LHCN-M2 (cell line): ENCODE measurements at places on chromosomes 4 and X. TPM values are rescaled to one million over a fixed set of nuclear protein-coding genes. Genes with fewer than 3 reads are reported as not detected.

DNA sequence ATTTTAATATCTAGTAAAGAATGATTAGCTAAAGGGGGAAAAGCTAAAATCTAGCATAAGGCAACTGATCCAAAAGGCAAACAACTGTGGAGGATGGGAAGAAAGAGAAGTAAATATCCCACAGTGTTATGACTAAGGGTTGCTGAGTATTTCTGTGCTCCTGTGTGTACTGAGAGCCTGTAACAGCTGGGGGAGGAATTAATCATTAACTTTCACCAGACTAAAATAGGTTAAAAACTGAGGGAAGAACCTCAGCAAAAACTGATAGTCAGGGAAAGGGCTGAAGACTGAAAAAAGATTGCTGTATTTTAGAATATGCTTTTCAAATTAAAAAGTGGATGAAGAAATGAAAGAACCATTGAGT lies 365.9 kb downstream of the CXXC4 start:
- no peak for DNase-seq

GPRIN3 gene
- total RNA-seq, result 0.06 TPM in 1 of 2 replicates, not detected in the other

DNA sequence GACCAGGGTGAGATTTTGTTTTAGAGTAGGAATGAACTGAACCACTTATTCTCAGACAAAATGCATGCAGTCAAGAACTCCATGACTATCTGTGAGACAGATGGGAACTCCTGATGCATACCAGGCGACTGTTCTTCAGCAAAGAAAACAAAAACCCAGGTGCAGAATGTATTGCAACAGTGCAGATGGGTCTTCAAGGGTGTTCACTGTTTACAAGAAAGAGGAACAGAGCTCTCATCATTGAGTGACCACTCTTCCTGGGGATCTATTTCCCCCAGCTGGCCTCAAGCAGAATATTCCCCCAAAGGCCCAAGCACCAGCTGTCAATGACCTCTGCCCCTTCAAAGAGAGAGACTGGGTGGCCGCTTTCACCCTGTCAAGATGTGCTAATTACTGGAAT lies 39.7 kb upstream of the BMP3 start:
- DNase-seq, result no peak

DNA sequence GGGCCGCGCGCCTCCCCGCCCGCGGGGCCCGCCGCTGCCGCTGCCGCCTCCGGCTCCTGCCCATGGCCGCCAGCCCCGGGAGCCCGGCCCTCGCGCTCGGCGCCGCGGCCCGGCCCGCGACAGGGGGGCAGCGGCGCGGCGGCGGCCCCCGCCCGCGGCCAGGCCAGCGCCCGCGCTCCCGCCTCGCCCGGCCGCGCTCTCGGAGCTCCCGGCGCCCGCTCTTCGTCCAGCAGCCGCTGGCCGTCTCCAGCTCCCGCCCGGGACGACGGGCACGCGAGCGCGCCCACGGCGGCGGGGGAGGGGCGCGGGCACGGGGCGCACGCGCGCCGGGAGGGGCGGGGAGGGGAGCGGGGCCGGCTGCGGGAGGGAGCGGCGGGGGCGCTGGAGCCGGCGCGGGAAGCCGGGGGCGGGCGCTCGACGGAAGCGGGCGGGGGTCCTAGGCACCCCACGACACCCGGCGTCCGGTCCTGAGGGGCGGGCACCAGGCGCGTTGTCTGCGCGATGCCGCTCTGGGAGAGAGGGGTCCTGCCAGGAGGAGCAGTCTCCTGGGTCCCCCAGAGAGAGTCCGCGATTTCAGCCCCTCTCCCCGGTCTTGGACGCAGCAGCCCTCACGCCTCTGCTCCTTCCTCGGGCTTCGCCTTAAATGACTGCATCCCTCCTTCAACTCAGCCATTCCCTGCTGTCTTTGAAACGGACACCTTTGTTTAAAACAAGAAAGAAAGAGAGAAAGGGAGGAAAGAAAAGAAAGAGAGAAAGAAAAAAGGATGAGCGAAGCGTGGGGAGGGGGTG lies 490 bp upstream of the PDZD4 start:
- no peak for DNase-seq

SLC26A1 gene
- not detected in 2 replicates for total RNA-seq

DNA sequence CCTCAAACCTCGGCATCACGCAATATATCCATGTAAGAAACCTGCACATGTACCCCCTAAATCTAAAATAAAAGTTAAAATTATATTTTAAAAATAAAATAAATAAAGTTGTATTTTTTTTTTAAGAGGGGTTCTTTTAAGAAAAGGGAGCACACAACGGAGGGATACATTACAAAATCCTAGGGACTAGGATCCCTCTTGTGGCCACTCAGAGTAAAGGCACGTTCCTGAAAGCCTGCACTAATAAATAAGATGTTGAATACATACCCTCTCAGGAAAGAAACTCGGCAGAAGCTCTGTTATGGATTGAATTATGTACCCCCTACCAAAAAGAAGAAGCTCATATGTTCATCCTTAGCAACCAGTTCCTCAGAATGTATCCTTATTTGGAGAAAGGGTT lies 50.9 kb upstream of the PRDX4 start:
- peak; percentile 10 for DNase-seq

- DNase-seq, result no peak
Measured at GRCh38 chrX:27597508-27597907, 7.4 kb downstream of the DCAF8L2 start.

- DNase-seq, result no peak
Measured at GRCh38 chrX:55663584-55663983, 40.4 kb downstream of the FOXR2 start.

DNA sequence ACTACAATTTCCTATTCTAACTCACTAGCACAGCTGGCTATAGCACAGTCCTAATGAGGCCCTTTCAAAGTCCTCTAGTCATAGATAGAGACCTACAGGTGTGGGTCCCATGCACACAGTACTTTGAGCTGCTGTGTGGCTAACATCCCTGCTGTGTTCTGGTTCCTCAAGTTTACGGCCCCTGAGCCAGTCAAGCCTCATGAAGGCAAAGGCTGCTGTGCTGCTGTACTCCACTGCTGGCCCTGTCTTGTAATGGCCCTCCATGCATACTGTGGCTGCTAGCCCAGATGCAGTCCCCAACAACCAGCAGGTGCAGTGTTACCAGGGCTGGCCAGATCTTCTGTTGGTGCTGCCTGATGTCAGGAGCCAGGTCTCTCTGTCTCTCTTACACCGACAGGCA lies 23.4 kb upstream of the ENPEP start:
- DNase-seq, result no peak

GLRA3 gene
- total RNA-seq, result not detected in 2 replicates

IL9R gene
- 0.13 TPM in 1 of 2 replicates, not detected in the other for total RNA-seq

DNA sequence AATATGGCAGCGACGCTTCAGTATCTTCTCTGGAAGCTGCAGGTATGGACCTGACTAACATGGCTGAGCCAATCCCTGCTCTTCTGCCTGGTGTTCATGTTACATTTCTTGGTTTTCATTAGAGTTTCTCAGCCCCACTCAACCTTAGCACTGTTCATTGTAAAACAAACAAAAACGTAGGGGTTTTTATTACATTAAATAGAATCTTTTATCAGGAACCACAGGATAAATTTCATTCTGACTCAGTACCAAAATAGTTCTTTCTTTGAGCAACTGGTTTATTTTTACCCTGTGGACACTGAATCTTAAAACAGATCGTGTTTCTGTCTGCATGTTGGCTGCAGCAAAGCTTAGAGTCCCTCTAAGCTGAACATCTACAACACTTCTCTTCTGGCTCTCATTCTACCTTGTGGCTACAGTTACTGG lies 27.1 kb downstream of the FHIP1A start:
- DNase-seq, result peak; percentile 77

- DNase-seq, result no peak
Measured at GRCh38 chr4:83473423-83473822, 11.5 kb downstream of the ABRAXAS1 start.

PALLD gene
- total RNA-seq, result 143 and 176 TPM in 2 replicates

DNA sequence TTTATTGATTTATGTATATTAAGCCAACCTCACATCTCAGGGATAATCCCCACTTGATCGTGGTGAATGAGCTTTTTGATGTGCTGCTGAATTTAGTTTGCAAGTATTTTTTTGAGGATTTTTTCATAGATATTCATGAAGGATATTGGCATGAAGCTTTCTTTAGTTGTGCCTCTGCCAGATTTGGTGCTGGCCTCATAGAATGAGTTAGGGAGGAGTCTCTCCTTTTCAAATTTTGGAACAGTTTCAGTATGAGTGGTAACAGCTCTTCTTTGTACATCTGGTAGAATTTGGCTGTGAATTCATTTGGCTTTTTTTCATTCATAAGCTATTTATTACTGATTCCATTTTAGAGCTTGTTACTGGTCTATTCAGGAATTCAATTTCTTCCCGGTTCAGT lies 197.2 kb upstream of the NDST4 start:
- DNase-seq, result no peak
